ENCODE measurements at places on chromosomes 11 and 22. TPM values are rescaled to one million over a fixed set of nuclear protein-coding genes. Genes with fewer than 3 reads are reported as not detected.

Gene SOX6
- 5.9 TPM for total RNA-seq

Gene FAM89B
- 15.1 TPM for total RNA-seq

Gene TUT1
- 8.4 TPM for total RNA-seq

Gene RAB3IL1
- 14.0 TPM for total RNA-seq

Gene RFPL2
- total RNA-seq, result not detected

Gene MIAT
- total RNA-seq, result 1.1 TPM

Gene MS4A12
- not detected for total RNA-seq

Gene RPS3
- 2,382 TPM for total RNA-seq

Gene MISFA
- not detected for total RNA-seq

Gene PRR5L
- total RNA-seq, result 25.6 TPM
